ENCODE measurements at places on chromosomes 3 and 15.

- DNase-seq: no peak
These were observed 1.4 kb downstream of the CYFIP1 start for GRCh38 chr15:22978691-22979237.

DNA sequence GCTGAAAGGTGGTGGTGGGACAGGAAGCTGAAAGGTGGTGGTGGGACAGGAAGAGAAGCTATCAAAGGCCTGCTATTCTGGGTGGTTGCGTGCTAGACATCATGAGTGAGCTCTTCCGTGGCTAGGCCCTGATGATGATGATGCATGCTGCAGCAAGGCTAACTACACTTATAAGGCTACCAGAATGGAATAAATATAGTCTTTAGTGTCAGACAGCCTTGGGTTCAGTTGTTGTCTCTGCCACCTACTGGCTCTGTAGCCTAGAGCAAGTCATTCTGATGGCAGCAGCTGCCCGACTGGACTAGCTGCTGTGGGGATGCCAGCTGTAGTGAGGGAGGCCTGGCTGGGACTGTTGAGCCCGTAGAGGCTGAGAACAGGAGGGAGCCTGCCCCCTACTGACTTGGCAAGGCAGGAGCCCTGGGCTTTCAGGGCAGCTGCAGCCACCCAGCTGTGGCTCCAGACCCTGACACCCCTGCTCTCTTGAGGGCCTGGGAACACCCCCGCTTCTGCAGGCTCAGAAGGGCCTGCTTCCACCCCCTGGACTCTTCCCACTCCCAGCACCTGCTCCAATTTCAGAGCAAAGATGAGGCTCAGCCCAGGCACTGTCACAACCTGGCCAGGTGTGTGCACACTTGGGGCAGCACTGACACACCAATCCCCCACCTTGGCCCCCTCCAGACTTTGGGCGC lies 21.4 kb upstream of the ZBED2 start:
- DNase-seq: no peak

GRCh38 chr15:92028389-92028724 lies 174.8 kb downstream of the SLCO3A1 start:
- DNase-seq: no peak

DNA sequence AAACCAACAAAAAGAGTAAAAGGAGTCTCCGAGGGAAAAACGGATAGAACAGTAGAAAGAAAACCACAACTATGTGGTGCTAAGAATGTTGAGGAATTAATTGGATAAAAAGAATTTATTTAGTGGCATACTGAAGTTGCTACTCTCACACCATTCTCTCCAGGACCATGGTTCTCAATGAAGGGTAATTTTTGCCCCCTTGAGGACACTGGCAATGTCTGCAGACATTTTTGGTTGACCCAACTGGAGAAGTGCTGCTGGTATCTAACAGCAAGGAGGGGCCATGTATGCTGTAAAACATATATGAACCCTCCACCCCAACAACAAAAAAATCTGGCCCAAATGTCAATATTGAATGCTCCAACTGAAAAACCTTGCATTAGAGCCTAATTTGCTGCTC lies 85.9 kb upstream of the CSPG5 start:
- no peak for DNase-seq
